Mesothelial cell of epicardium (in vitro differentiated cells): ENCODE measurements at places on chromosomes 2 and 18. TPM values are rescaled to one million over a fixed set of nuclear protein-coding genes. Genes with fewer than 3 reads are reported as not detected.

- no peak overlapping the region for H3K4me3 ChIP-seq
- H3K4me1 ChIP-seq, result no peaks in the 10 kb centered on the region
- no peaks in the 10 kb centered on the region for H3K36me3 ChIP-seq
Observed at GRCh38 chr2:109428841-109429566, 184.8 kb downstream of the SEPTIN10 start.

DNA sequence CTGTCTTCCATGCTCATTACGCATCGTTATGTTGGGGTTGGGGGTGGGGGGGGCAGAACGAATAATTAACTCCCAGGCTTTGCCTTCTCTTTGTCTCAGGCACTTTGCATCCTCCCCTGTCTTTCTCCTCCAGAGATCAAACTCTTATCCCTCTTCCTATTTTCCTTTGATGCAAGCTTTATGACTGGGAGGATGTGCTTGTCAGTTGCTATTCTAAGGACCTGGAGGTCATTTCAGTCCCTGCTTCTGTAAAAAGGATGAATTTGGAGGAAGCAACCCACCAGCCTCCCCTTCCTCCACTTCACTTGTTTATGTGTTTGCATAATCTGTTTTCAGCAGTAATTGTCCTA, 87.5 kb downstream of the ZCCHC2 start:
- peaks cover 26% of the 10 kb centered on the region for H3K27me3 ChIP-seq
- H3K36me3 ChIP-seq, result no peaks in the 10 kb centered on the region
- no peak overlapping the region for H3K27ac ChIP-seq
- no peak overlapping the region for H3K4me3 ChIP-seq
- DNase-seq, result no peak

CXCR4 gene
- 1.5 to 2.1 TPM (median 1.8 TPM) in 3 replicates for total RNA-seq

RNF125 gene
- 0.63 to 0.82 TPM (median 0.74 TPM) in 3 replicates for total RNA-seq

FBLN7 gene
- 1.9 to 2.4 TPM (median 2.2 TPM) in 3 replicates for total RNA-seq

RNF103 gene
- total RNA-seq, result 39.2 to 41.2 TPM (median 39.4 TPM) in 3 replicates

DNA sequence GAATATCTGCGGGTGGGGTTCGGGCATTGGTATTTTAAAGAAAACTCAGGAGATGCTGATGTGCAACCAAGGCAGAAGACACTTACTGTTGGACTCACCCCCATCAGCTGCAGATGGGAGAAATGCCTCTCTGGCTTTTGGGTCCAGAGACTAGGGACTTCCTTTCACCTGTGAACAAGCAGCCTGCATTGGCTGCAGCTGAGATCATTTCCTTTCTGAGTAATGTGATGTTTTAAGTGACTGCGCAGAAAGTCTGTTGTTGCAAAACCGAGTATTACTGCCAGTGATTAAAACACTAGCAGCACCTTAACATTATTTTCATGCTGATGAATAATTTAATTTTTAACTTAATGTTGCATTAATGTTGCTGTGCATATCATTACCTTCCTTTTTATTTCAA, 143.0 kb downstream of the TSN start:
- H3K4me3 ChIP-seq, result no peak overlapping the region
- no peak for DNase-seq
- H3K27ac ChIP-seq, result no peak overlapping the region
- H3K36me3 ChIP-seq, result no peaks in the 10 kb centered on the region

- H3K27ac ChIP-seq, result no peak overlapping the region
- H3K27me3 ChIP-seq, result peaks cover 20% of the 10 kb centered on the region
- no peak overlapping the region for H3K4me3 ChIP-seq
- no peaks in the 10 kb centered on the region for H3K36me3 ChIP-seq
- peaks cover 2% of the 10 kb centered on the region for H3K4me1 ChIP-seq
Observed at GRCh38 chr2:73163483-73164367, 38.6 kb upstream of the NOTO start.

C2orf80 gene
- total RNA-seq, result not detected in 3 replicates

DNA sequence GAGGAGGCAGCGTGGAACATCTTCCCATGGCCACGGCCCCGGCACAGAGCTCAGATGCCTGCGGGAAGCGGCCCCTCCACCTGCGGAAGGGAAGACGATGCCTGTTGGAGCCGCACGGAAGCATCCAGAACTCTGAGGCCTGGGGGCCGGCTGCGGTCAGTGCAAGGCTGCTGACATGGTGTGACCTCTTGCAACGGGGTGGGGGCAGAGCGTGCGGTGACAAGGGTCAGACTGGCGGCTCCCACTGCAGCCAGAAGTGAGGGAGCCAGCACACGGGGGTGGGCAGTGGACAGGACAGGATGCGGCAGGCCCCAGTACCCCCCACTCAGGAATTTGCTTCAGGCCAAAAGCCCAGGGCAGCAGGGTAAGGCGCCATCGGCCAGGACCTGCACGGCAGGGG, 48.8 kb downstream of the SLC66A2 start:
- no peaks in the 10 kb centered on the region for H3K4me1 ChIP-seq
- H3K36me3 ChIP-seq, result peaks cover 49% of the 10 kb centered on the region
- no peaks in the 10 kb centered on the region for H3K27me3 ChIP-seq
- H3K27ac ChIP-seq, result no peak overlapping the region
- no peak overlapping the region for H3K4me3 ChIP-seq

ATIC gene
- 115 to 118 TPM (median 118 TPM) in 3 replicates for total RNA-seq

IL1F10 gene
- total RNA-seq, result not detected in 3 replicates

VWC2L gene
- total RNA-seq, result not detected in 3 replicates

GRCh38 chr2:54029721-54030395, 59.1 kb upstream of the PSME4 start:
- H3K36me3 ChIP-seq, result peaks cover 20% of the 10 kb centered on the region
- peaks cover 15% of the 10 kb centered on the region for H3K4me1 ChIP-seq
- H3K27me3 ChIP-seq, result no peaks in the 10 kb centered on the region
- no peak for DNase-seq

CTAGE1 gene
- total RNA-seq, result 0.07 to 0.13 TPM (median 0.11 TPM) in 3 replicates

DNA sequence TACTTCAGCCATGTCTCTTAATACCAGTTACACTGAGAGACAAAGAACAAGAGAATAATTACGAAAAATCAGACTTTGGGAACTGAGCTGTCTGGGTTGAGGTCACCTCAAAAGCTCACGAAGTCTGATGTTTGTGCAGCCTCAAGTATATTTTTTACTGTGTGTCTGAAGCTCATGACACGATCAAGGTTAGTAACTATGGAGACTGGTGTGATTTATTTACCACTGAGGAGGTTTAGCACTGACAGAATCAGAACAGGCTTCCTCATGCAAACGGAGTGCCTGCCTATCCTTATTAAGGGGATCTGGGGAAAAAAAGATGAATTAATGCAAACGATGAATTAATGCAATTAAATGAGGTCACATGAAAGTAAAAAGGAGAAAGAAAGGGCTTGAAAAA, 61.1 kb upstream of the RAPH1 start:
- H3K27me3 ChIP-seq, result no peaks in the 10 kb centered on the region
- no peak for DNase-seq
- H3K36me3 ChIP-seq, result no peaks in the 10 kb centered on the region
- no peak overlapping the region for H3K4me3 ChIP-seq
- peak overlapping the region; percentile 47 for H3K27ac ChIP-seq

DNA sequence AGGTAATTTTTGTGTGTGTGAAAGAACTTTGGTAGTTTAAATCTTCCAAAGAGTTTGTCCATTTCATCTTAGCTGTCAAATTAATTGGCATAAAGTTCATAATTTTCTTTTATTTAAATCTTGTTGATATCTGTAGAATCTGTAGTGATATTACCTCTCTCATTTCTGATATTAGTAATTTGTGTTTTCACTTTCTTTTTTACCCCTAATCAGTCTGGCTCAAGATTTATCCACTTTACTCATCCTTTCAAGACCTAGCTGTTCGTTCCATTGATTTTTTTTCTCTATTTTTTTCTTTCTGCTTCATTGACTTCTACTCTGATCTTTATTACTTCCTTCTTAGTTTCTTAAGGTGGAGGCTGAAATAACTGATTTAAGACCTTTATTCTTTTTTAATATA, 142.5 kb upstream of the OTX1 start:
- H3K36me3 ChIP-seq, result no peaks in the 10 kb centered on the region
- no peak overlapping the region for H3K27ac ChIP-seq
- DNase-seq, result no peak
- no peak overlapping the region for H3K4me3 ChIP-seq
- H3K4me1 ChIP-seq, result no peaks in the 10 kb centered on the region

- H3K4me1 ChIP-seq, result peaks cover 9% of the 10 kb centered on the region
- no peak overlapping the region for H3K4me3 ChIP-seq
- no peaks in the 10 kb centered on the region for H3K27me3 ChIP-seq
- DNase-seq, result no peak
- H3K27ac ChIP-seq, result no peak overlapping the region
Observed at GRCh38 chr2:230885463-230886130, 20.9 kb downstream of the ITM2C start.

DNA sequence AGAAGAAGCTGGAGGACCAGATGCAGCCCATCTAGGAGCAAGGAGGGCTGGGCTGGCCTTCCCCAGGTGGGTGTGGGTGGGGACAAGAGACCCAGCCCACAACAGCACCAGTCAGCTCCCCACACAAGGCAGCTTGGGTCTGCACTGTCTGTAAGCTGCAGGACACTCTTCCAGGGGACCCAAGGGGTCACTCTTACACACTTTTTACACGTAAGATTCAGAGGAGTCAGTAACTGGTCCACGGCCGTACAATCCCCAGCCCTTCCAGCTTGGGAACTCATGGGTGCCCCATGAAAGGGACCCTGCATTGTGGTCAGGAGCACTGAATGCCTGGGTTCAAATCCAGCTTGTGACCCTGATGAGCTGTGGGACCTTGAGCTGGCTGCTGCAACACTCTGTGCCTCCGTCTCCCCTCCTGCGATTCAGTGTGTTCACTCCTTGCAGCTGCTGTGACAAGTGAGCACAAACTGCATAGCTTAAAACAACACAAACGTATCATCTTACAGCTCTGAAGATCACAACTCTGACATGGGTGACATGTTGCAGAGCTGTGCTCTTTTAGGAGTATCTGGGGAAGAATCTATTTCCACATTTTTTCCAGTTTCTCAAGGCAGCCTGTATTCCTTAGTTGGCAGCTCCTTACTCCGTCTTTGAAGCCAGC, 11.1 kb upstream of the SLC66A3 start:
- no peak overlapping the region for H3K4me3 ChIP-seq
- H3K27me3 ChIP-seq, result peaks cover 22% of the 10 kb centered on the region
- no peaks in the 10 kb centered on the region for H3K36me3 ChIP-seq
- no peak overlapping the region for H3K27ac ChIP-seq
- DNase-seq, result no peak
- peaks cover 4% of the 10 kb centered on the region for H3K4me1 ChIP-seq

GRCh38 chr2:168096158-168096557, 151.2 kb downstream of the STK39 start:
- no peak overlapping the region for H3K27ac ChIP-seq
- H3K36me3 ChIP-seq, result peaks cover 13% of the 10 kb centered on the region
- H3K4me3 ChIP-seq, result no peak overlapping the region

- H3K4me1 ChIP-seq, result peaks cover 9% of the 10 kb centered on the region
- DNase-seq, result no peak
- no peaks in the 10 kb centered on the region for H3K36me3 ChIP-seq
- H3K27ac ChIP-seq, result no peak overlapping the region
- H3K27me3 ChIP-seq, result no peaks in the 10 kb centered on the region
Observed at GRCh38 chr2:211391189-211391567, 834.8 kb downstream of the CPS1 start.

DNA sequence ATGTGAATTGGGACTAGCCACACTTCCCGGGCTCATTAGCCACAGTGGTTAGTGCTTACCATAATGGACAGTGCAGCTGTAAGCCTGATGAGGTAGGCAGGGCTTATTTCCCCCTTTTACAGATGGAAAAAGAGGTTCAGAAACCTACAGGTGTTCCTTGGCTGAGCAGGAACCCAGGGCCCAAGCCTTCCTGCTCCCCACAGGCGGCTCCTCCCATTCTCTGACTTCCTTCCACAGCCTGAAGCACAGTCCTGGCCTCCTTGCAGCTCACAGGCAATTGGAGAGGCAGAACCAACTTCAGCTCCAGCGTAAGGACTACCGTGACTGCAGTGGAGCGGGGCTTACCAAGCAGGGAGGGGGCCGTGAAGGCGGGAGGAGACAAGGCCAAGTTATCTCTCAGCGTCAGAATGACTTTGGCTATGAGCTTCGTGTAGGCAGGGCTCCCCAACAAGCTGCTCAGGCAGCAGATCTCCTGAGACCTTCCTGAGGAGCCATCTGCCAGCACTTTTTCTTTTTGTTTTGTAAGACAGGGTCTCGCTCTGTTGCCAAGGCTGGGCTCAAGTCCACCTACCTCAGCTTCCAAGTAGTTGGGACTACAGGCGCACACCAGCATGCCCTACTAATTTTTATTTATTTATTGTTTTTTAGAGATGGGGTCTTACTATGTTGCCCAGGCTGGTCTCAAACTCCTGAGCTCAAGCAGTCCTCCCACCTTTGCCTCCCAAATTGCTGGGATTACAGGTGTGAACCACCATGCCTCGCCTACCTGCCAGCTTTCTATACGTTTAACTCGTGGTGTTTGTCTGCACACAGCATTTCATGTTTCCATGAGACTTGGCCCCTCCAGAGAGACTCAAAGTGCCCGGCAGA, 34.2 kb upstream of the NT5DC4 start:
- no peaks in the 10 kb centered on the region for H3K27me3 ChIP-seq
- H3K4me3 ChIP-seq, result no peak overlapping the region
- H3K4me1 ChIP-seq, result no peaks in the 10 kb centered on the region
- no peak for DNase-seq
- no peaks in the 10 kb centered on the region for H3K36me3 ChIP-seq

GRCh38 chr2:36805635-36806224, 109.2 kb downstream of the VIT start:
- H3K4me3 ChIP-seq, result no peak overlapping the region
- H3K27ac ChIP-seq, result no peak overlapping the region
- no peak for DNase-seq

GRCh38 chr2:71637168-71637567, 183.8 kb downstream of the DYSF start:
- H3K4me3 ChIP-seq, result no peak overlapping the region
- no peaks in the 10 kb centered on the region for H3K4me1 ChIP-seq
- DNase-seq, result no peak
- H3K27ac ChIP-seq, result no peak overlapping the region
- no peaks in the 10 kb centered on the region for H3K27me3 ChIP-seq
- no peaks in the 10 kb centered on the region for H3K36me3 ChIP-seq

ALPG gene
- not detected in 3 replicates for total RNA-seq

GRCh38 chr18:41999751-42000150, 44.7 kb downstream of the PIK3C3 start:
- H3K27me3 ChIP-seq, result no peaks in the 10 kb centered on the region
- H3K27ac ChIP-seq, result no peak overlapping the region
- peaks cover 57% of the 10 kb centered on the region for H3K36me3 ChIP-seq
- no peak overlapping the region for H3K4me3 ChIP-seq
- DNase-seq, result no peak

GRCh38 chr2:181483211-181483610, 26.0 kb downstream of the ITGA4 start:
- H3K4me1 ChIP-seq, result no peaks in the 10 kb centered on the region
- peaks cover 5% of the 10 kb centered on the region for H3K27me3 ChIP-seq
- no peak overlapping the region for H3K27ac ChIP-seq
- H3K4me3 ChIP-seq, result no peak overlapping the region
- DNase-seq, result no peak

DNA sequence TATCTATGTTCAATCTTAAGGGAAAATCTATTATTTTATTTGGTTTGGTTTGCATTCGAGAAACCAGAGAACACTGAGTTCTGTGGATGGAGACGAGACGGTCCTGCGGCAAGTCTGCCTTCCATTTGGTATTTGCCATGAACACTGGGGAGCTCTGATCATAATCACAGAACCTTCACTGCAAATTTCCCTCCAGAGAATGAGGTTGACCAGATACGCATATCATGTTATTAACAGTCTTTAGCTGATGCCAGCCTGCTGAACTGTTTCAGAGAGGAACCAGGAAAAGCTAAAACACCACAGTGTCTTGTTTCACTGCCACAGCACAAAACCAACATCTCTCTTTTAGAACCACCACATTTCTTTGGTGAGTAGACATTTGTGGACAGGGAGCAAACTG, 269.4 kb upstream of the AGAP1 start:
- H3K36me3 ChIP-seq, result no peaks in the 10 kb centered on the region
- H3K4me3 ChIP-seq, result no peak overlapping the region
- H3K27me3 ChIP-seq, result peaks cover 38% of the 10 kb centered on the region
